ENCODE measurements at places on chromosomes 1 and 21.

- DNase-seq = no peak
Measured at GRCh38 chr1:101290922-101291561, 54.2 kb downstream of the S1PR1 start.

DNA sequence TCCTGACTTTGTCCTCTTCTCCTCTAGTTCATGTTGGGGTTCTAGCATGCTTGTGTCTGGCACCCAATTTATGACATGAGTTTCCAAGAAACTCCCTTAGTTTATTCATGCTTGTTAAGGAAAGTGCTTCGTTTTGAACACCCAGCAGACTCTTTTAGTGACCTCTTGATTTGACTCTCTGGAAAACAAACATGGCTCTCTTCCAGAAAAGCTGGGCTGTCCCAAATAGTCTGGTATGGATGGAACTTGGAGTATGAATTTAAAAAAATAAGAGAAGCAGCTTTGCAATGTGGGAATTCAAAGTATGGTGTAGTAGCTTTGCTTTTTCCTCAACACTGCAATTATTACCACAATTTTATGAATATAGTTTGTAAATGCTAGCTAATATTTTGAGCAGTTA lies 143.4 kb upstream of the C8B start:
- no peak for DNase-seq

- DNase-seq = peak; percentile 71
Measured at GRCh38 chr1:225809842-225810578, at the start of gene EPHX1. TSS of gene EPHX1 (plus strand) at chr1:225810124. CDS start at chr1:225828730, 18,606 bp downstream.

DNA sequence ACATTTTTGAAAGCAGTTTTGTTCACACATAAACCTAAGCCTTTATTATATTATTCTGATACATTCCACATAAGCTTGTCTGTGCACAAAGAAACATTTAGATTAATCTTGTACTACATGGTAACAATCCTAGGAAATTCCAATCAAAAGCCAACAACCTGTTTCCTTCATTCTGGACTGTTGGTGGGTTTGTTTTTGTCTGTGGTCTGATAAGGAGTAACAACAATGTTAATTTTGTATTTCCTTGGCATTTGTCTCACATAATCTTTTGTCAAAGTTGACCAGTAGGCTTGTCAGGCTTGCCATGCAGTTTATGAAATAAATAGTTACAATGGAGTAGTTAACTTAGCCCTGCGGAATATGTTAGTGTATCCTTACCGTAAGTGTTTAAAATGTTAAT lies 183.3 kb downstream of the DHRS3 start:
- no peak for DNase-seq

GRCh38 chr1:2588661-2589430 lies 2.3 kb downstream of the PRXL2B start:
- no peak for DNase-seq

DNA sequence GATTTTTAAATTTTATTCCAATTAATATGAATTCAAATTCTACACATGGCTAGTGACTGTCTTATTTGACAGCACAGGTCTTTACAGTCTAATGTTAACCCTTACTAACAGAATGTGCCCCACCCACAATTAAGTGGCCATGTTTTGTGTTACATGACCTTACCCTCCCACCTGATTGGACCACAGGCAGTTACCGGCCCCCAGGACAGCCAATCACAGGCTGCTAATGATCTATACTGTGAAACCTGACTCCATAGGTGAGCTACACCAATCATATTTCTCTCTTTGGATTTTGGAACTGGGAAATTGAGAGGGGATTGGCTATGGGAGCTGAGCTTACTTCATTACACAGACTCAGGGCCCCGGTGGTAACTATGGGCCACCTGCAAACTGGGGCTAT lies 27.5 kb downstream of the ZP4 start:
- DNase-seq = no peak

- DNase-seq = no peak
Measured at GRCh38 chr1:2111674-2112035, 61.4 kb downstream of the PRKCZ start.

DNA sequence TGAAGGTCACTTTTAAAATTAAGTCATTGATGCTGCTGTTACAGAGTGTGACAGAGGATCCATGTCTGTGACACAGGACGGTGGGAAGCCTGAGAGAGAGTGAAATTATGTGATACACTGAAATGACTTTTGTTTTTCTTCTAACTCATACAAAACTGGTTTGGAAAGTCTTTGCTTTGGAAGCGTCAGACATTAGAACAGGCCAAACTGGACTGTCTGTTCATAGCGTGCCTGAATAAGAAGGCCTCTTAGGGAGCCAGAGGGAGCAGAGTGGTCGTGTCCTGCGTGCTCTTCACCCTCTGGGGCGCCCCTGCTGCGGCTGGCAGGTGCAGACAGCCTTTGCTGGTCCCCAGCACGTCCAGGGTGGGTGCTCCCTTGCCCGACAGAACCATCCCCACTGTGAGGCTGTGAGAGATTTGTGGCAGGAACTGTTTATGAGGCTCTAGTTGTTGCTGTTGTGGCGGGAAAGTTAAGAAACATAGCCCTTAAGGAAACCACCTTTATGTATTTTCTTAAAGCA lies 19.7 kb upstream of the PGD start:
- DNase-seq = no peak

DNA sequence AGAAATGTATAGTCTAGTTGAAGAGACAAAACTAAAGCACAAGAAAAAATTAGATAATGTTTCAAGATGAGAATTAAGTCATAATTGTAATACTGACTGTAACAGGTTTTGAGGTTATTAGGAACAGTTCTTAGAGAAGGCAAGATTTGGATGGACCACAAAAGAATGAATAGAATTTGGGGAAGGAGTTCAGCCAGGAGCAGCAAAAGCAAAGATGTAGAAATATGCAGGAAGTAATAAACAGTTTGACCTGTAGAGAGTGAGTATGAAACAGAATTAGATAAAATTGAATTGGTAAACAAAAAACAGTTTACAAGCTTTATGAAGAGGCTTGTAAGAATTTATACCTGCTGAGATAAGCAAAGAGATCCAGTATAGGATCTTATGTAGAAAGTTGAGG lies 16.3 kb downstream of the VPS45 start:
- DNase-seq = no peak

DNA sequence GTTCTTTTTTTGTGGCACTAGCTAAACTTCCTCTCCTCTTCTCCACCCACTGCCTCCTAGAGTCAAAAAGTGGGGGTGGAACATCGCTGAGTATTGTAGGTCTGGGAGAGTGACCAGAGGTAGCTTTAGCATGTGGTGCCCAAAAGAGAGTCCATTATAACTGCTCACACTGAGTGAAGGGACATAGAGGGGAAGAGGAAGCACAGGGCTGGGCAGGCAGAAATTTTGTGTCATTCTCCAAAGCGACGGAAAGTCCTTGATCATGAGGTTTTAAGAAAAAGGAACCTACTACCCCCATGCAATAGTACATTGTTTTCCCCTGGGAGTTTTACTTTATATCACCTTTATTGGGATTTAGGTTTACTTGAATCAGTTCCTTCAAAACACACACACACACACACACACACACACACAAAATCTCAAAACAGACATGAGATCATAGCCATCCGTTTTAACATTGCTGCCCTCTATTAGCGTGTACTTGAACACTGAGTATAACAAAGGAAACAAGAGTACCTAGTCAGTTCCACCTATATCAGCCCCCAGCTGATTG lies 4.1 kb downstream of the CD84 start:
- no peak for DNase-seq

- no peak for DNase-seq
Measured at GRCh38 chr1:69157046-69157756, 410.5 kb upstream of the LRRC7 start.

GRCh38 chr1:27400082-27400962 lies 7.9 kb downstream of the GPR3 start:
- DNase-seq = no peak

DNA sequence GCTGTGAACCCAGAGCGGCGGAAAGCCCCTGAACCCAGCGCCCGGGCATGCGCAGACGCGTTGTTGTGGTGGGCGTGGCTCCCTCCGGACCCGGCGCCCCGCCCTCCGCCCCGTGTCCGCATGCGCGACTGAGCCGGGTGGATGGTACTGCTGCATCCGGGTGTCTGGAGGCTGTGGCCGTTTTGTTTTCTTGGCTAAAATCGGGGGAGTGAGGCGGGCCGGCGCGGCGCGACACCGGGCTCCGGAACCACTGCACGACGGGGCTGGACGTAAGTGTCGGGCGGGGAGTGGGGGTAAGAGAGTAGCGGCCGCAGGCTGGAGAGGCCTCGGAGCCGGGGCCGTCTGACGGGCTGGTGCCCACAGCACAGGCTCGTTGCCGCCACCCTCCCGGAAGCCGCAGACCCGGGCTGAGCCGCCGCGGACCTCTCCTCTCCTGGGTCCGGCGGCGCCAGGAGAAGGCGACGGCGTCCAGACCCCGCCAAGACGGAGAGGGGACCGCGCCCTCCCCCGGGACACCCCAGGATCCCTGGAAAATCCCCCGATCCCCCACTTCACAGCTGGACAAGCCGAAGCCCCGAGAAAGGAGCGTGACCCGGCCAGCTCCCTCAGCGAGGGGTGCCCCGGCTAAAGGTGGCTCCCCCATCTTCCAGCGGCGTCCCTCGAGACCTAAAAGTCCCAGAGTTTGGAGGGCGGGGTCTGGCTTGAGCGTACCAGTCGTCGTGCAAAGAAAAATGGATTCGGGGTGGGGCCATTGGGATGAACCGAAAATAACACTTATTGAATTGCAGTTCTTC lies at the start of gene TMEM50A:
Gene TMEM50A, plus strand, starts transcription at position 147 of the 794 bp plus-strand sequence. CDS start 2,153 bp downstream, outside the sequence.
- peak; percentile 68 for DNase-seq

- no peak for DNase-seq
Measured at GRCh38 chr1:107824946-107825345, 140.0 kb downstream of the VAV3 start.

Data from HCT116 (cell line).